ENCODE measurements at places on chromosomes 7 and 10.

GRCh38 chr10:60940446-60940845, 3.5 kb downstream of the RHOBTB1 start:
- DNase-seq: no peak

GRCh38 chr7:47937065-47937687, 11.1 kb downstream of the PKD1L1 start:
- no peak for DNase-seq

DNA sequence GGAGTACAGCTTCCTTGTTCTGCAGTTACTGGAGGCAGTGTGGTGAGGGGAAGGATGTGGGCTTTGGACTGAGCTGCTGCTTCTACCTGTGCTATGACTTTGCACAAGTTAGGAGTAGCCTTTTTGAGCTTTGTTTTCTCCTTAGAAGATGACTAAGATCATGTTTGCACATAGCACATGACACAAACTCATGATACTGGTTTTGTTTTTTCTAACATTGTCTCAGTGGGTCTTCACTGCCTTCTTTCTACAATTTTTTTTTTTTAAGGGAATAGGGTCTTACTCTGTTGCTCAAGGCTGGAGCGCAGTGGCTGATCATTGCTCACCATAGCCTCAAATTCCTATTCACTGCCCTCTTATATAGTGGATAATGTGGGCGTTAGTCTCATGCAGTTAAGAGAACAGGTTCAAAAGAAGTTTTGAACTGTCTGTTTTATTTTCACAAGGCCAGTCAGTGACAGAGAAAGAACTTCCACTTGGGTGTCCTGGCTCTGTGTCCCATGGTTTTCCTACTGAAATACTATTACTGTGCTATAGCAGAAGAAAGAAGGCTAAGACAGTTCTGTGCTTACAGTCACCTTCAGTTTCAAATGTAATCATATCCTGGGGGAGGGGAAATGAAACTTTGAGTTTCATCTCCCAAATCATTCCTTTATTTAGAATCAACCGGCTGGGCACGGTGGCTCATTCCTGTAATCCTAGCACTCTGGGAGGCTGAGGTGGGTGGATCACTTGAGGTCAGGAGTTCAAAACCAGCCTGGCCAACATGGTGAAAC, 72.0 kb downstream of the KAT6B start:
- no peak for DNase-seq

DNA sequence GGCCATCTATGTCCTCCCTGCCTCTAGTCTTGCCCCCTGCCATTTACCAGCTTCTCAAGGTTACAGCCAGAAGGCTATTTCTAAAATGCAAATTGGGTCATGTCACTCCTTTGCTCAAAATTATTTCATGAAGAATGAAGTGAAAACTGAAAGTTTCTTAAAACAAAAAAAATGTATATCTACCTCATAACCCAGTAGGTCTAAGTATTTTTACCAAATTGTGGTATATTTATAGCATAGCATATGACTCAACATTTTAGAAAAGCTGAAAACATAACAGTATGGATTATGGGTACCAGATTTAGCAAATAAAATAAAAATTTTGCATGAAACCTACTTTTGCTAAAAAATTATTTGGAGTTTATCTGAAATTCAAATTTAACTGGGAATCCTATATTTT, 78.4 kb downstream of the SLC16A9 start:
- no peak for DNase-seq

GRCh38 chr7:28076423-28077200, 104.0 kb downstream of the JAZF1 start:
- no peak for DNase-seq

- no peak for DNase-seq
Measured at GRCh38 chr7:78134774-78135173, 336.2 kb downstream of the PHTF2 start.

DNA sequence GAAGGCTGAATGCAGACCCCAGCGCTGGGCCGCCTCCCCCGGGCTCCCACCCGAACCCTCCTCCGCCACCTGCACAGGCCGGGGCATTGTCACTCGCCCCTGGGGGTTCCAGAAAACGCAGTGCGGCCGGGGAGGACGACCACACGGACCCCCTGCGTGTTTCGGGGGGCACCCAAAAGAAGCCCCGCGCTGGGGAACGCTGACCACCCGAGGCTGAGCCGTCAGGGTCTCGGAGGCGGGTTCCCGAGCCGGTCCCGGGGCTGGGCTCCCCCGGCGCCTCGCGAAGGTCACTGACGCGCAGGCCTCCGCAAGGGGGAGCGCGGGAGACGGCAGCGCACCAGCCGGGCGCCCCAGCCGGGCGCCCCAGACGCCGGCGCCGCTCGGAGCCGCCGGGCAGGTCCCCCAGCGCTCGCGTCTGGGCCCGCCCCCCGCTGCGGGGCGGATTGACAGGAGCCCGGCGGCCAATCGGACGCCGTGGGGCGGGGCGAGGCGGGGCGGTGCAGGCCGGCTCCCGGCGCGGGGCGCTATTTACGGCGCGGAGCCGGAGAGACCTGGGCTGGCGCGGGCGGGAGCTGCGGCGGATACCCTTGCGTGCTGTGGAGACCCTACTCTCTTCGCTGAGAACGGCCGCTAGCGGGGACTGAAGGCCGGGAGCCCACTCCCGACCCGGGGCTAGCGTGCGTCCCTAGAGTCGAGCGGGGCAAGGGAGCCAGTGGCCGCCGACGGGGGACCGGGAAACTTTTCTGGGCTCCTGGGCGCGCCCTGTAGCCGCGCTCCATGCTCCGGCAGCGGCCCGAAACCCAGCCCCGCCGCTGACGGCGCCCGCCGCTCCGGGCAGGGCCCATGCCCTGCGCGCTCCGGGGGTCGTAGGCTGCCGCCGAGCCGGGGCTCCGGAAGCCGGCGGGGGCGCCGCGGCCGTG, at the start of gene BAMBI:
TSS of gene BAMBI (plus strand) at position 554 of the 920 bp plus-strand sequence. CDS start 377 bp downstream, outside the sequence.
- no peak for DNase-seq

- DNase-seq: no peak
Measured at GRCh38 chr7:55170335-55171069, 151.7 kb downstream of the EGFR start.

DNA sequence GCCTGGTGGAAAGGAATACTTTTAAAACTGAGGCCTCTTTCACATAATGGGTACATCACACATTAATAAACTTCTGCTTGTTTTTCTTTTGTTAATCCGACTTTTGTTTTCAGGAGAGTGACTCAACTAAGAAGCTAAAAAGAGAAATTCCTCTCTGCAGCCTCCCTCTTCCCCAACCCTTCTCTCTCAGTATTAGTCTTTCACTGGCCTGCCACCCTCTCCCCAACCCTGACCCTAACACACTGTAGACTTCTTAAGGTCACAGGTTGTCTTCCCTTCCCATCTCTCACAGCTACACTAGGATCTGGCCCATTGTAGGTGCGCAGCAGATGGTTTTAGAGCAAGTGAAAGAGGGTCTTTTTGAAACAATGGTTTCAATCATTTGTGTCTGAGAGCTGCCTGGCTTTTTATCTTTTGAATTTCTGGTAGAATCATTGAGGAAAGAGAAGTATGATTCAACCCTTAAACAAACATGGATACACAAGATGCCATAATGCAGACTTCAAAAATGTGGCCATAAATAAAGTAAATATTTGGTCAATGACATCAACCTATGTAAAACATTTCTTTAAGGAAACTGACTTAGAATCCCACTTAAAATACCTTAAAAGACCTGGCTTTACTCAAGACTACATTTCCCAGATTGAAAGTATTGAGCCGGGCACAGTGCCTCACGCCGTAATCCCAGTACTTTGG, 17.9 kb upstream of the FFAR4 start:
- no peak for DNase-seq

DNA sequence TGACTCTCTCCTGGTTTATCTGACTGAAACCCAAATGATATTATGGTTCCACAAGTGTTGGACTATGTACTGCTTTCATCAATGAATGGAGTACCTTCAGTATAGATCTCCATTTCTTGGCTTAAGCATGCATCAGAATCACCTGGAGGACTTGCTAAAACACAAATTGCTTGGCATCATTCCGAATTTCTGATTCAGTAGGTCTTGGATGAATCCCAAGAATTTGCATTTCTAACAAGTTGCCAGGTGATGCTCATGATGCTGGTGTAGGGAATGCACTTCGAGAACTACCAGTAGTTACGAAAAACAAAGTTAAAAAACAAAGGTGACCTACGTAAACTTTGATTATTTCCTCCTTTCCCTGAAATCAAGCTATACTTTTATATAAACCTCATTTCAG, 119.0 kb upstream of the FEZF1 start:
- no peak for DNase-seq

DNA sequence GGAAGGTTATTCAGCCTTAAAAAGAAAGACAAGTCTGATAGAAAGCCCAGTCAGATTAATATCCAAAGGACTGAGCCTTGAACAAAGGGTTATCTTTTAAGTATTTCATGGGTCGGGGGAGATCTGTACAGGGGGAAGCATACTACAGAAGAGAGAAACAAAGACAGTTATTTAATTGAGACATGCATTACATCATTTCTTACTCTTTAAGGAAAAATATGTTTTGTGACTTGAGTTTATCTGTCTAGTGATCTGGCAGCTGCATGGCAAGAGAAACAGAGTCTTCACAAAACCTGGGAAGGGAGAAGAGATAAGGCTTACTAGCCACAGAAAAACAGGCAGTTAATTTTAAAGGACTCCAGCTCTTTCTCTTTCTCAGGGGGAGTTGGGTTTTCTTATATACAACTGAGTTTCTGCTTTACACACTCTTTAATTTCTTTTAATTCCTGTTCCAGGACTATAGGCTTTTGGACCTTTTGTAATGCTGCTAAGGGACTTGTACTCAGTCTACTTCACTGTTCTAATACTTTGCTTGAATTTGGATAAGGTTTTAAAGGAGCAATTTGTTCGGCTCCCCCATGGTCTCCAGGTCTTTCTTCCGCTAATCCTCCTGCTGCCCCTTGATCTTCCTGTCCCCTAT, 20.9 kb upstream of the CYP3A43 start:
- DNase-seq: no peak

- DNase-seq: no peak
Measured at GRCh38 chr7:24419077-24419476, 135.1 kb downstream of the NPY start.

DNA sequence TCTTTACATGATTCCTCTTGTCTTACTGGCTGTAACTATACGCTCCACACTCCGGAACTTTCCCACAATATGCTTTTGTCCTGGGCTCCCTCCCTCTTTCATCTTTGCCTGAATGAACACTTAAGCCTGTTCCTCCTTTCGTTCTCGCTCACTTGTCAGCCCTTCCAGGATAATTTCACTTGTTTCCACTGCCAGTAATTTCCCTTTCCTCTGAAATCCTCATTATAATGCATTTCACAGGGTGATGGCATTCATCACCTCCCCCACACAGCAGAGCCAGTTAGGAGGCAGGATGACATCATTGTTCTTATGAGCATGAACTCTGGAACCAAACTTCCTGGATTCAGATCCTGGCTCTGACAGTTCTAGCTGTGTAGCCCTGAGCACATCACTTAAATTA, 372.6 kb downstream of the GPR158 start:
- no peak for DNase-seq

DNA sequence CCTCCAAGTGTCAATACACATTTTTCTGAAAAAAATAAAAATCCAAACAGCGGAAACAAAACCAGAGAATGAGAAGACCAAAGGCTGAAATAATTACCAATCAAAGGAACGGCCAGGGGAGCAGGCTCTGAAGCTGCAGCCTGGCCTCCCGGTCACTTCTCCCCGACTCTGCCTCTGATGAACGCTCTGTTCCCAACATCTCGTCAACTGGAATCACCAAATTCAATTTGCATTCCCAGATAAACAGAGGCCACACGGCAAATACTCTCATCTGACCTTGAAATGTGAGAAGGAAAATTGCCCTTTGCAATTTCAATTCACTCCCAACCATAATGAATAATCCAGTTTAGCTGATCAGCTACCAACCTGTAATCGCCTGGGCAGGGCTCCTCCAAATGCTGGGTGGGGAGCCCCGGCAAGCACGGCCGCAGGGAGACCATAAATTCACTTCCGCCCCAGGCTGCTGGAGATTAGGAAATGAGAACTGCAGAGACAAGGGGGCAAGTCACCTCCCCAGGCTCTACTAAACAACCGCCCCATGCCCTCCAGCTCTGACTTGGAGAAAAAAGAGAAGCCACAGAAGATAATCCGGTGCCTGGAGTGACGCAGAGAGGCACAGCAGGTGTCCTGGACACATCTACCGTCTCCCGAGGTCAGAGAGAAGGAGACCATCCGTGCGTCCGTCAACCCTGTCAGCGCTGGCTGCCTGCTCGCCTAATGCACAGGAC, 153.2 kb downstream of the MAD1L1 start:
- DNase-seq: no peak

DNA sequence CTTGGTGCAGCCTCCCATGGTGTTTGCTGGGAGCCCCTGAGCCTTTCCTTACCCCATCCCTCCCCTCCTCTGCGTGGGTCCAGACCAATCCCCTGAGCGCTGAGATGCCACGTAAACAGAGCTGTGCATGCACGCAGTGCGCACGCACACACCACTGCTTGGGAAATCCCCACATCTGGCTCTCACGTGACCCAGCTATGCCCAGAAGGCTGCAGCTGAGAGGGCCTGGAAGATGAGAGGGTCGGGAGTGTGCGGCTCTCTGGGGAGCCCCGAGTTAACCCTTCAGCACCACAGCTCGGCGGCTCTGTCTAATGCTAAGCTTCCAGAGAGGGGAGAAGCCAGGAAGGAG, 177.2 kb downstream of the SH3PXD2A start:
- DNase-seq: no peak

- no peak for DNase-seq
Measured at GRCh38 chr10:76428551-76429367, 997.3 kb downstream of the LRMDA start.

DNA sequence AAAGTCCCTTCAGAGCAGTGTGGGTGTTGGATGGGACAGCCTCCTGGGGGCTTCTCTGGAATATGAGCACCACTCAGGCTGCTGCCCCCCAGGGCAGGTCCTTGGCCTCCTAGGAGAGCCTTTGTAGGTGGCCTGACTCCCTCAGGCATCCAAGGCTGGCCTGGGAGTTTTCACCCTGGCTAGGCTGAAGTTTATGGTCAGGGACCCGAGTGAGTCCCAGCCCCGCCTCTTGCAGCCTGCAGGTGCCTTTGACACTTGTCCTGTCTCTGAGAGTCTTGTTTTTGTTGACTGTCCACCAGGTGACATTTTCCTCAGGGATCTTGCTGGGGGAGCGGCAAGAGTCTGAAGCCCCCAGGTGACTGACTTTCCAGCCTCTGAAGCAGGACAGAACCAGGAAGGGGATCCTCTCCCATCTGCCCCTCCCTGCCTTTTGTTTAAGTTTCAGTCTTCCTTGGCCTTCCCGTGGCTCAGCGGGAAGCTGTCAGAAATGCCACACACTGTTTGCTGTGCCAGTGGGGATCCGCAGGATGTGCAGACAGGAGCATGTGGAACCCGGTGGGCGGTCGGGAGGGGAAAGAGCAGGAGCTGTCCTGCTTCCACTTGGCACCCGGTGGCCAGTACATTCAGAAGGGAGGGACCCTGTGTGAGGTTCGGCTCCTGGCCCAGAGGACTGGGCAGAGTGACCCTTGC, 59.5 kb downstream of the LRRC18 start:
- DNase-seq: no peak

- DNase-seq: no peak
Measured at GRCh38 chr10:92244796-92245195, 46.1 kb downstream of the CPEB3 start.

Measured in NCI-H2081 treated with DMSO at 0.1 percent for 48 hours (cell line).